ENCODE measurements at places on chromosomes 5 and 9.

GRCh38 chr9:123796618-123797484, 133.1 kb downstream of the DENND1A start:
- no peak for DNase-seq

GRCh38 chr9:92607773-92608172, 62.2 kb downstream of the IPPK start:
- DNase-seq, result no peak

DNA sequence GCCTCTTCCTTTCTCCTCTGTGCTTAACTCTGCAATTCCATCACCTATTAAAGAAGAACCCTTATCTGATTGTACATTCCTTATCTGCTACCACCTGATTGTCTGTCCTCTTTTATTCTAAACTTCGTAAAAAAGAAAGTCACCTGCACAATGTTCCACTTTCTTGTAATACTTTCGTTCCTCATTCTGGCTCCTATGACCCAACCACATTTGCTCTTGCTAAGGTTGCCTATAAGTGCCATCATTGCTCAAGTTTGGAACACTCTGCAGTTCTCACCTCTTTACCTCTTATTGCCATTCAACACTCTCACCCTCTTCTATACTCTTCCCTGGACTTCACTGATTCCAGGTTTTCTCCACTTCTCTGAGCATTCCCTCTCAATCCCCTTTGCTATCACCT, 10.1 kb downstream of the TAF1L start:
- no peak for DNase-seq

GRCh38 chr9:102044133-102044532, 305.7 kb upstream of the GRIN3A start:
- DNase-seq, result no peak

DNA sequence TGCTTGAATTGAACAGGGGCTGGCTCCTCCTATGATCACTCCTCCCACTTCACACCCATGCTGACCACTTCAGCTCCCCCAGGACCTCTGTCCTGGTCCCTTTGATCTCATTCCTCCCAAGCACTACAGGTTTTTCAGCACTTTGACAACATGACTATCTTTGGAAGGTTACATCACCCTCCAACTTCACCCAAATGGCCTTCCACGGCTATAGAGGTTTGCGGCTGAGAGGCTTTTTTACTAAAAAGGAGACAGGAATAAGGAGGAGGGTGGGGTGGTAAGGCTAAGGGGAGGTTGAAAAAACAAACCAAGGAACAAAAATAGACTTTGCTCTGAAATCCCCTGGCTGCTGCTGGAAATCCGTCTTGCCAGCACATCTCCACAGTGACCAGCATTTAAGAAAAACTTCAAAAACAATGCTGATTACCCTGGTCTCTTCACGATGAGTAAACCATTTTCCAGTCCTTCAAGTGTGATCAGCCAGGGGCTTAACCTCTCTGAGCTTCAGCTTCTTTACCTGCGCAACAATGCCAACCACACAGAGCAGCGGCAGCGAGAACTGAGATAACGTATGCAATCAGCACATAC, 102.7 kb downstream of the DPYSL3 start:
- no peak for DNase-seq

- no peak for DNase-seq
Observed at GRCh38 chr9:99746406-99746805, 75.3 kb upstream of the NR4A3 start.

- DNase-seq, result no peak
Observed at GRCh38 chr9:30796764-30797163, 1587.7 kb upstream of the ACO1 start.

Measured in DND-41 (cell line).